Prostate gland (tissue), 2 donors: ENCODE measurements at places on chromosomes 11 and 22. TPM values are rescaled to one million over a fixed set of nuclear protein-coding genes. Genes with fewer than 3 reads are reported as not detected.

The OR52A1 gene
- not detected for total RNA-seq

The PANX2 gene
- total RNA-seq, result 9.5 TPM

The FZD4 gene
- total RNA-seq, result 34.3 TPM

The PPFIBP2 gene
- 88.3 TPM for total RNA-seq

The TNNT3 gene
- 4.5 TPM for total RNA-seq

GRCh38 chr11:32902089-32902665, 9.6 kb downstream of the QSER1 start:
- no peaks in the 10 kb centered on the region for H3K36me3 ChIP-seq
- no peak overlapping the region for H3K27ac ChIP-seq
- no peaks in the 10 kb centered on the region for H3K27me3 ChIP-seq
- no peaks in the 10 kb centered on the region for H3K4me1 ChIP-seq
- no peak for DNase-seq

DNA sequence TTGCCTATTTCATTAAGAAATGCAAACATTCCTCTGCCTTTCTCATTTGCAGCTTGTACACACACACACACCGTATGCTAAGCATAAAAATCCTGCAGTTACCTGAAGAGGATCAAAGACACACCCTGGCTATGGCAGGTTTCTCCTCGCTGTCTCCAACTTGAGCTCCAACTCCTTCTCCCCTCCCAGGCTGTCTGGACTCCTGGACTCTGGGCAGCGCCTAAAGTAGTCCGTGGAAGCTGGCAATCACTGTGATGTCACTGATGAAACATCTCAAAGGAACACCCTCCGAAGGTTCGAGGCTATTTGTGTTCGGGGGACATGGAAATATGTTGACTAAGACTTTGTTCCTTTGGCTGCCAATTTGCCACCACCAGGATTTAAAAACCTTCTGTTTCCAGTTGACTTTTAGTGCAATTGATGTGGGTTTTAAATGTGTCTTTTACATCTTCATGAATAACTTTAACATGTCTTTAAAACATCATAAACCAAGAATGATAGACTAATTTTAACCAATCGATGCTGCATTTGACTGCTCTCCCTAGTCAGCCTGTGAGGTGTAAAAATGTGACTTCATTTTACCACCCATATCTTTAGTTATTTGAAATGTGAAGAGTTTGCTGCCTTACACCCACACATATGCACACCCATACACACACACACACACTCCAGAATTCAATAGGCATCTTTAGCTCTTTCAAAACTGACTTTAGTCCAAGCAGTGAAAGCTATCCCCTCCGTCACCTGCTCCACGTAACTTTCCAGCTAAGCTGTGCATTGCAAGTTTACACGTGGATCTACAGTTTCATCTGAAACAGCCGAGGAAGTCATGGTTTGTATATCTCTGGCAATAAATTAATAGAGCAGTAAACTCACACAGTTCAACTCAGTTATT, at the start of gene SLN:
Gene SLN (minus strand): TSS at position 196 of the 895 bp plus-strand sequence.
- no peaks in the 10 kb centered on the region for H3K27me3 ChIP-seq
- no peak for DNase-seq
- no peaks in the 10 kb centered on the region for H3K4me1 ChIP-seq
- H3K27ac ChIP-seq, result no peak within 1 kb of the TSS
- H3K4me3 ChIP-seq, result no peak within 1 kb of the TSS

GRCh38 chr11:11167806-11168205, 185.2 kb downstream of the CSNK2A3 start:
- no peaks in the 10 kb centered on the region for H3K36me3 ChIP-seq
- H3K4me3 ChIP-seq, result no peak overlapping the region
- H3K27ac ChIP-seq, result no peak overlapping the region
- DNase-seq, result no peak

GRCh38 chr22:44669561-44669976, 32.4 kb upstream of the PRR5 start:
- H3K4me1 ChIP-seq, result no peaks in the 10 kb centered on the region
- peak overlapping the region; percentile 58 for H3K4me3 ChIP-seq
- H3K27ac ChIP-seq, result no peak overlapping the region
- H3K27me3 ChIP-seq, result no peaks in the 10 kb centered on the region
- no peak for DNase-seq

DNA sequence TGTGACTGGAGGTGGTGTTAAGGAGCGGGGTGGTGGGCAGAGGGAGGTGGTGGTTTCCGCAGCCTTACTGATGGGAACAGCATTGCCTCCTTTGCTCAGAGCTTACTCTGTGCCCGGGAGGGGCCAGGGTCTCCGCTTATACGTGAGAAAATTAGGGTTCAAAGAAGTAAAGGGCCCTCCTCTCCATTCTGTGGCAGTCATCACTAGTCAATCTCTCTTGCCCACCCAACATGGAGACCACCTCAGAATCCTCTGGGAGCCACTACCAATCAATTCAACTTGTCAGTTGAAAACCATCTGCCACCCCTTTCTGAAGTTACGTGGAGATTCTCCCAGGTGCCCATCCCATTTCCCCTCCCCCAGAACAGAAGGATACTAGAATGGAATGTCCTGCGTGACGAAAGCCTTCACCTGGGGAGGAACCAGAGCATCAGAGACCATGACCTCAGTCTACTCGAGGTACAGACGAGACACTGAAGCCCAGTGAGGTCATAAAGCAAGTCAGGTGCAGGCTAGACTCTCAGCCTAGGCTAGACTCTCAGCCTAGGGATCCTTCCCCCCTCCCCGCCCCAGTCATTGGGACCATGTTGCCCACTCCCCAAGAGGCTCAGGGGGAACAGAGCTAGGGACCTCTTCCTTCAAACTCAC, 2.0 kb downstream of the SELENOM start:
- no peak for DNase-seq
- H3K27ac ChIP-seq, result peak overlapping the region; percentile 90
- peaks cover 1% of the 10 kb centered on the region for H3K36me3 ChIP-seq
- peaks cover 4% of the 10 kb centered on the region for H3K4me1 ChIP-seq

DNA sequence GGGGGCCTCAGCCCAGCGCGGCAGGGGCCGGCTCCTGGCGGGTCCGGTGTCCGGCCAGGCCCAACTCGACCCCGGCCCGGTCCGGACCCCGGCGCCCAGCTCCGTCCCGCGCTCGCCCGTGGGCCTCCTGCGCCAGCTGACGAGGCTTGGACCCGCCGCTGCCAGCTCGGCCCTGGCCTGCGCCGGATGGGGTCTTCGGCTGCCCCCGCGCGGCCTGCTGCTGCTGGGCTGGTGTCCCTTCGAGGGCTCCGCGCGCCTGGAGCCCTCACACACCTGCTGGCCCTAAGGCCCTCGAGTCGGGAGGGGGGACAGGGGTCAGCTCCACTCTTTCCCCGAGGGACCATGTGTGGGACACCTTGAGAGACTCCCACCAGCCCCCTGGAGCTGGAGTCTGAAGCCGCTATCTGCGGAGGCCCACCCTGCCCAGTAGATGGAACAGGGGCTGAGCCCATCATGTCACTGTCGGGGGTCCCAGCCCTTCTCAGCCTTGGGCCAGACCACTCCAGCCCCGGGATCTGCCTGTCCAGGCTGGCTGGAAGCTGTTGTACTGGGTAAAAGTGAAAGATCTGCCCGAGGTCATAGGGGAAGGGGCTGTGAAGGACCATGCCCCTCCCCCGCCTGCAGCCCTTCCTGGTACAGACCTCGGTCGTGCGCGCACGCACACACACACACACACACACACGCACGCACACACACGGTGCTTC, 768 bp upstream of the CDKN1C start:
- no peaks in the 10 kb centered on the region for H3K36me3 ChIP-seq
- peaks cover 9% of the 10 kb centered on the region for H3K4me1 ChIP-seq
- DNase-seq, result no peak
- H3K27ac ChIP-seq, result peak overlapping the region; percentile 59
- no peaks in the 10 kb centered on the region for H3K27me3 ChIP-seq

DNA sequence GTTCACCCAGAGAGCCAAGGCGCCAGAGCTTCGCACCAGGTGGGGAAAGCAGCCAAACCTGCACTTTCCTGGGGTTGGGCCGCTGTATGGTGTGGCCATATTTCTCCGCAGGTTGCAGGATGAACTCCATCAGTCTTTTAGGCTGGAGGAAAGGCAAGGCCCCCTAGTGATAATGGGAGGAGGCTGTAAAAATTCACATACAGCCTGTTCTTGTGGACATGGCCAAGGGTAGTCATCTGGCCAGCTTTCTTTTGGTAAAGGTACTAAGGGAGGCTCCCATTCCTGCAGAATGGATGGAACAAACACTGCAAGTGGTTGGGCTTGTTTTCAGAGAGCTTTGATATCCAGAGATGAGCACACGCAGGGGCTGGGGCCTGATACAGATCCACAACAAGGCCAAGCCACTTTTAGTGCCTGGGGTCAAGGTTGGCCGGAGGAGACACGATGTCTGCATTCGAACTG, 29.6 kb downstream of the C22orf31 start:
- peaks cover 5% of the 10 kb centered on the region for H3K4me1 ChIP-seq
- H3K4me3 ChIP-seq, result no peak overlapping the region
- no peak for DNase-seq
- peak overlapping the region; percentile 74 for H3K27ac ChIP-seq
- H3K36me3 ChIP-seq, result no peaks in the 10 kb centered on the region
- no peaks in the 10 kb centered on the region for H3K27me3 ChIP-seq

DNA sequence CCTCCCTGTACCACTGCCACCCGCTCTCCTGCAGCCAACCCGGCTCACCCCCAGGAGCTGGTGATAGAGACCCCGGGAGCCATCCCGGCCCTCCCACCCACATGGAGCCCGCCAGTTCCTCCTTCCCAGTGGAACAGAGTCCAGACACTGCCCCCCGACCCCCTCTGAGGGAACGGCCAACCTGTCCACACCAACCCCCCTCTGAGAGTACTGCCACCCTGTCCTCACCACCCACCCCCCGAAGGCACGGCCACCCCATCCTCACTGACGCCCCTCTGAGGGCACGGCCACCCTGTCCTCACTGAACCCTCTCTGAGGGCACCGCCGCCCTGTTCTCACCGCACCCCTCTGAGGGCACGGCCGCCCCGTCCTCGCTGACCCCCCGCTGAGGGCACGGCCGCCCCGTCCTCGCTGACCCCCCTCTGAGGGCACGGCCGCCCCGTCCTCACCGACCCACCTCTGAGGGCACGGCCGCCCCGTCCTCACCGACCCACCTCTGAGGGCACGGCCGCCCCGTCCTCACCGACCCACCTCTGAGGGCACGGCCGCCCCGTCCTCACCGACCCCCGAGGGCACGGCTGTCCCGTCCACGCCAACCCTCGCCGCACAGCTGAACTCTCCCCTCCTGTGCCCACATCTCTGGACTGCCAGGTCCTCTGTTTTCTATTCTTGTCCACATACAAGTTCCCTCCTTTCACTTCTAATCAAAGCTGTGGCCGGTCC, 18.0 kb downstream of the TOLLIP start:
- H3K4me1 ChIP-seq, result peaks cover 5% of the 10 kb centered on the region
- H3K27ac ChIP-seq, result no peak overlapping the region
- H3K36me3 ChIP-seq, result peaks cover 17% of the 10 kb centered on the region
- no peak overlapping the region for H3K4me3 ChIP-seq
- no peak for DNase-seq

- H3K4me1 ChIP-seq, result no peaks in the 10 kb centered on the region
- no peak overlapping the region for H3K4me3 ChIP-seq
- no peak overlapping the region for H3K27ac ChIP-seq
- no peaks in the 10 kb centered on the region for H3K36me3 ChIP-seq
- no peak for DNase-seq
- H3K27me3 ChIP-seq, result no peaks in the 10 kb centered on the region
Observed at GRCh38 chr11:110525883-110526282, 96.1 kb downstream of the FDX1 start.

GRCh38 chr11:10325277-10326011, 20.6 kb downstream of the ADM start:
- no peak overlapping the region for H3K27ac ChIP-seq
- no peaks in the 10 kb centered on the region for H3K36me3 ChIP-seq
- no peak overlapping the region for H3K4me3 ChIP-seq
- no peaks in the 10 kb centered on the region for H3K27me3 ChIP-seq
- no peaks in the 10 kb centered on the region for H3K4me1 ChIP-seq

DNA sequence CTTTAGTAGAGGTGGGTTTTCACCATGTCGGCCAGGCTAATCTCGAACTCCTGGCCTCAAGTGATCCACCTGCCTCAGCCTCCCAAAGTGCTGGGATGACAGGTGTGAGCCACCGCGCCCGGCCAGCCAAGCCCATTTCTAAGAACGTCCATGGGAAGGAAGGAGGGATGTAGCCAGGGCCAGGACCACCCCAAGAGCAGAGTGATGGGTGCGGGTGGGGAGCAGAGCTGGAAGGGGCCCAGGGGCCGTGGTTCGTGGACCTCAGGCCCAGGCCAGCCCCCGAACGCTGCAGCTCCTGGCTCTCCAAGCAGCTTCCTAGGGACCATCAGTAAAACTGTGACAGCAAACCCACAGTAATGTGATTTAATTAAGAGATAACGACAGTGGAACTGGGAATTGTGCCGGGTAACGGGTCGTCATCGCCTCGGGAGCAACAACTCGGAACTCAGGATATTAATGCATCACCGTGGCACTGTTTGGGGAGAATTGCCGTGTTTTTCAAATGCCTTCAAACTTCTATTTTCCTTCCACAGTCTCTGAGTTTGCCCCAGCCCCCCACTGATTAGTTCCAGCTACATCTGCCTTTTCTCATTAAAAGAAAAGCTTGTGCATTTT, 74.3 kb downstream of the BRD1 start:
- H3K4me3 ChIP-seq, result no peak overlapping the region
- DNase-seq, result no peak
- no peaks in the 10 kb centered on the region for H3K36me3 ChIP-seq
- H3K4me1 ChIP-seq, result no peaks in the 10 kb centered on the region
- no peak overlapping the region for H3K27ac ChIP-seq

- no peaks in the 10 kb centered on the region for H3K4me1 ChIP-seq
- no peaks in the 10 kb centered on the region for H3K36me3 ChIP-seq
- H3K4me3 ChIP-seq, result no peak overlapping the region
- H3K27me3 ChIP-seq, result no peaks in the 10 kb centered on the region
- DNase-seq, result no peak
- no peak overlapping the region for H3K27ac ChIP-seq
Observed at GRCh38 chr22:46851941-46852340, 89.5 kb downstream of the TBC1D22A start.

GRCh38 chr11:86513746-86514373, 139.2 kb downstream of the CCDC81 start:
- no peaks in the 10 kb centered on the region for H3K4me1 ChIP-seq
- H3K36me3 ChIP-seq, result no peaks in the 10 kb centered on the region
- H3K4me3 ChIP-seq, result no peak overlapping the region
- no peak overlapping the region for H3K27ac ChIP-seq

DNA sequence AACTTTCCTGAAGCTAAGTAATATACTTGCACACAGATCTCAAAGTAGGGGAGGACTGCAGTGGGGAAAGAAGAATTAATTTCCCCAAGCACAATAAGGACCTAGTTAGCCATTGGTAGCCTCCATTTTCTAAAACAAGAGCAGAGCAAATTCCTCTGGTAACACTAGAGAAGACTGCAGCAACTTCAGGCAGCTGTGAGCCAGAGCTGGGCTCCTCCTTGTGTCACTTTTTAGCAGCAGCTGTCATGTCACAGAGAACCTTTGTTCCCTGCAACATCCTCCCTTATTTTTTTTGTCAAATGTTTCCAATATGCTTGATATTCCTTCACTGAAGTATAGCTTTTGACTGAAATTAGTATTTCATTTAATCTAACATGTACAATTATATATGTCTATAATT, 54.4 kb downstream of the RRAS2 start:
- H3K36me3 ChIP-seq, result no peaks in the 10 kb centered on the region
- DNase-seq, result no peak
- no peak overlapping the region for H3K4me3 ChIP-seq
- no peak overlapping the region for H3K27ac ChIP-seq
- H3K27me3 ChIP-seq, result no peaks in the 10 kb centered on the region
